Activated CD8-positive, alpha-beta T cell treated with anti-CD3 and anti-CD28 coated beads for 36 hours (primary cell): ENCODE measurements at places on chromosomes 7 and 10. TPM values are rescaled to one million over a fixed set of nuclear protein-coding genes. Genes with fewer than 3 reads are reported as not detected.

- DNase-seq = peak; percentile 66
Observed at GRCh38 chr10:35352512-35352911, 16.2 kb downstream of the CCNY start.

DNA sequence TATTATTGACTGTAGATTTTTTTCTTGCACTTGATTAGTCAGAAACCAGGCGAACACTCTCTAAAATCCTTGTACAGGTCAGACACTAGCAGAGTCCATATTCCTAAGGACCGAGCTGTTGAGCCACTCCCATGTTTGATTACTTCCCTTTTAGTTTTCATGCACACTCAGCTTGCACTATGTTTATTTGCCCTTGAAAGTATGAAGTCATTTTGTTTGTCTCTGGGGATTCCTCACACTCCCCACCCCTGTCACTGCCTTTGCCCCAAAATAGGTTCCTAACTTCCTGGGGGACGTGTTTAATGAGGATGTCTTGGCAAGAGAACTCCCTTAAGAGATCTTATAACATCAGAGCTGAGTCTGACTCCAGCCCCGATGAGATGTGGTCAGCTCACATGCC, 182.1 kb downstream of the EVX1 start:
- no peak for DNase-seq

The TMEM26 gene
- total RNA-seq = not detected

GRCh38 chr7:30391806-30392205, 86.8 kb downstream of the NOD1 start:
- DNase-seq = no peak

- DNase-seq = no peak
Observed at GRCh38 chr7:69780379-69780778, 182.1 kb downstream of the AUTS2 start.

The ANKRD1 gene
- total RNA-seq = not detected

DNA sequence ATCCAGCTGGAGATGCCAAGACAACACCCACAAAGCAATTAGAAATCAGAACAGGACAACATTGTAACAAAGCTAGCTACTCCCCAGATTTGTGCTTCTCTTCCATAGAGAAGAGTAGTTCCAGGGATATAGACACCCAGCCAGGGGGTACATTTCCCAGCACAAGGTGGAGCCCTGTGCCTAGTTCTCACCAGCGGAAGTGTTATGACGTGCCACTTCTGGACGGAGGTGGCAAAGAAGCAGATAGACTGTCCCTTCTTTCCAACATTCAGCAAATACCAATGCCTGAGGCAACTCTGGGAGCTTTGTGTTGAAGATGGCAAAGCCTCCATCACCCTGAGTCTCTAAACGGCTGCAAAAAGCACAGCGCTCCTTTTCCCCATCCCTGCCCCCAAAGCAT, 23.4 kb upstream of the GSAP start:
- no peak for DNase-seq

- DNase-seq = no peak
Observed at GRCh38 chr7:135366843-135367508, 133.3 kb downstream of the STRA8 start.

GRCh38 chr10:107616463-107617410, 452.2 kb upstream of the SORCS1 start:
- no peak for DNase-seq

GRCh38 chr7:107304063-107304462, 135.3 kb downstream of the HBP1 start:
- no peak for DNase-seq

- DNase-seq = no peak
Observed at GRCh38 chr10:47285381-47286115, 14.4 kb upstream of the GDF10 start.

DNA sequence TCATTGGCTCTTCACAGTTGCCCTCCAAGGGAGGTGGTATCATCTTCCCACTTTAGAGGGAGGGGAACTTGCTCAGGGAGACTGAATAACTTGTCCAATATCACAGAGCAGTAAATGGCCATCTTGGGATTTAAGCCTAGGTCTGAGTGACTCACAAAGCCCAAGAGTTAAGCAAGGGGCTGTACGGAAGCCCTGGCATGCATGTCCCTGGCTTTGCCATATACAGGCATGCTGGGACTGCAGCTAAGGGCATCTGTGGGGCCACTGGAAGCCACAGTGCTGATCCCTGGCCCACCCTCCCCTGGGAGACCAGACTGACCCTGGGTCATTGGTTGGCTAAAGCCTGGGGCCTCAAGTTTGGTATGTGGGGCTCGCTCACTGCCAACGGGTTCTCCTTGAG, 3.1 kb downstream of the VSIR start:
- no peak for DNase-seq

GRCh38 chr10:35735412-35735811, 93.3 kb upstream of the FZD8 start:
- no peak for DNase-seq

DNA sequence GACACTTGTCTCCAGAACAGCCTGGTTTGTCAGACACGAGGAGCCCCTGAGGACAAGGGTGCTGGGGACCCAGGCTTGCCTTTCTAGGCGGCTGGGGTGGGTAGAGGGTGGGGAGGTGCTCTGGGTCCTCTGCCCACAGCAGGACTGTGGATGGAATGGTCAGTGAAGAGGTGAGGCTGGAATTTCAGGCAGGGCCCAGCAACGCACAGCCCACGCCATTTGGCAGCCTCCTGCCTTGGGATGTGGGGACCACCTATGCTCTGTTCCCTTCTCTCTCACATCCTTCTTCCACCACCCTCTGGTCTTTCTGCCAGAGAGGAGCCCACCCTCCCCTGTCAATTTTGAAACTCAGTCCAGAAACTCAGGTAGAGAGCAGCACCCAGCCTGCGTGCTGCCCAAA, 103.2 kb downstream of the CXCL12 start:
- no peak for DNase-seq

DNA sequence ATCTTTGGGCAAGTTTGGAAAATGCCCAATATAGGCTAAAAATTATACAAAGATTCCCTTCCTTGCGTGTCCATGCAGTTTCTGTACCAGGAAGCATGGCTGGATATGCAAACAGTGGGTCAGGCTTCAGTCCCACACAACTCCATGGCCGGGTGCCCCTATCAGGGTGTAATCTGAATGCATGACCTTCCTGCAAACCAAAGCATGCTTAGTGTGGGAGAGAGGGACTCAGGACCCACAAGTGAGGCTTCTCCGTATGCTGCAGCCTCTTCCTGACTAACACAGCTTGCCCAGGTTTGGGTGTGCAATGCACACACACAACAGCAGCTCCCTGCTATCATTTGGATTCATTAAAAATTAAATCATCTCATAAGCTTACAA, 8.5 kb downstream of the AKR1B10 start:
- DNase-seq = no peak

The PAX4 gene
- not detected for total RNA-seq

GRCh38 chr10:72687035-72687434, 4.9 kb upstream of the MCU start:
- DNase-seq = no peak

DNA sequence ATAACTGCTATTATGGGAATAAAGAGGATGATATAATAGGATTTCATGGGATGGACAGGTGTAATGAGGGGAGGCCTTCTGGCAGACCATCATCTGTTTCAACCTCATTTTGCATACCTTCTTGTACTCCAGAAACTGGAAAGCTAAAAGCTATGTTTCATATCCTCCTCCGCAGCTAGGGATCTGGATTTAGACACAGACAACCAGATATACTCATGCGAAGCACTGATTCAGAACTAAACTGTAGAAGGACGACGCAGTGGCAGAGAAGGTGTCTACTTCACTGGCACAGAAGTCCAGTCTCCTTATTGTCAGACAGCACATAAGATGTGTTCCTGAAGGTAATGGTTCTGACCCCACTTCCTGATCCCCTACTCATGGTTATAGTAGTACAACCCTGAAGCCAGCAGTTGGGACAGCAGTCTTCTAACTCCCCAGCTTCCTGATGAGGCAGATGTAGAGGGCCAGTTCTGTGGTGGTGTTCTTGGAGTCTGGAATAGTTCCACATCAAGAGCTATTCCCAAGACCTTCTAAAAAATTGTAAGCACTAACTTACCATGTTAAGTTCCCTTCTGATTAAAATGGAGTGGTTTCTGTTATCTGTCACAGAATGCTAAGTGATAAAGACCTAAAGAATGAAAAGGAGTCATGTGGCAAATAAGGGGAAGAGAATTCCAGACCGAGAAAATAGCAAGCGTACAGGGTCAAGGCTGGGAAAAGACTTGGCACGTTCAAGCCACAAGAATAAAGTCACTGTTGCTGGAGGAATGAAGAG, 550.3 kb downstream of the GRM8 start:
- DNase-seq = no peak

GRCh38 chr10:22911889-22912762, 15.7 kb upstream of the ARMC3 start:
- no peak for DNase-seq

The GRID2IP gene
- 0.18 TPM for total RNA-seq

GRCh38 chr10:60760711-60761210, 17.5 kb upstream of the CDK1 start:
- DNase-seq = no peak

DNA sequence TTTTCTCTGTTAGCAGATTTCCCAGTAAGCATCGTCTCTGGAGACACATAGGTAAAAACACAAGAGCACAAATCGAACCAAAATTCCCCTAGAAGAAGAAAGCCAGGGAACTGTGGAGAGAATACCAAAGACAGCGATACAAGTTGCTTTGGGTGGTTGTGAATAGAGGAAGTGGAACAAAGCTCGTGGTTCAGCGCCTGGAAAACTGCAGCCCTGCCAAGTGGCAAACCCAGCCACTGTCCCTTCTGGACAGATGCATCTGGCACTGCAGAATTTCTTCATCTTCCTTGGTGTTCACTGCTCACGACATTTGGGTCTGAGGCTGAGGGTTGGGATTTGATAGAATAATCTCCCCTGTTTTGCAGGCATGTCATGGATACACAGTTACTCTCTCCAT, 733.8 kb downstream of the PARD3 start:
- DNase-seq = no peak

The PTPN20 gene
- 0.47 TPM for total RNA-seq

- DNase-seq = no peak
Observed at GRCh38 chr7:98875501-98875900, 2.8 kb upstream of the TRRAP start.

GRCh38 chr10:30384701-30385201, 35.7 kb upstream of the MTPAP start:
- peak; percentile 50 for DNase-seq

DNA sequence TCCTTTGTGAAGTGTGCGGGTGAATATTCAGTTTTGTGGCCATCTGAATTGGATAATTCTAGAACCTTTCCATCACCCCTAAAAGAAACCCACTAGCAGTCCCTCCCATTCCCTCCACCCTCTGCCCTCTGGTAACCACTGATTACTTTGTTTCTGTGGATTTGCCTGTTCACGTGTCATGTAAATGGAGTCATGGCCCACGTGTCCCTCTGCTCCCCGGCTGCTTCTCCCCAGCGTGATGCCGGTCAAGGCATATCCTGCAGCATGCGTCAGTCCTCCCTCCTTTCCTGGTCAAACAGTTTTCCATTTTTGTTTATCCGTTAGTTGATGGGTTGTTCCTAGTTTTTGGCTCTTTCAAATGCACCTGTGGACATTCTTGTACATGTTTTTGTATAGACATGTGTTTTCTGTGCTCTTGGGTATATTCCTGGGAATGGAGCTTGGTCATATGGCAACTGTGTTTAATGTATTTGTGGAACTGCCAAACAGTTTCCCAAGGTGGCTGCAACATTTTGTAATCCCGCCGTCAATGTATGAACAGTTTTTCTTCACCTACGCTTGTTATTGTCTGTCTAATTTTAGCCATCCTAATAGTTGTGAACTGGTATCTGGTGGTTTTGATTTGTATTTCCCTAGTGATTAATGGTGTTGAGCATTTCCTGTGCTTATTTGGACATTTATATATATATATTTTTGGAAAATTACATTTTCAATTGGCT, 22.4 kb downstream of the PPP2R2D start:
- DNase-seq = no peak

GRCh38 chr7:39414224-39415035, 151.8 kb upstream of the YAE1 start:
- peak; percentile 78 for DNase-seq
